Renal cortical epithelial cell (primary cell): ENCODE measurements at places on chromosomes 13 and 19. TPM values are rescaled to one million over a fixed set of nuclear protein-coding genes. Genes with fewer than 3 reads are reported as not detected.

NFIX gene
- total RNA-seq, result 10.1 and 40.7 TPM in 2 replicates

- no peak for DNase-seq
Measured at GRCh38 chr19:54470991-54471782, 1.9 kb downstream of the CDC42EP5 start.

SLC6A16 gene
- 0.25 TPM in 1 of 2 replicates, not detected in the other for total RNA-seq

- peak; percentile 57 for DNase-seq
Measured at GRCh38 chr13:77492982-77493381, 42.5 kb upstream of the SCEL start.

DNA sequence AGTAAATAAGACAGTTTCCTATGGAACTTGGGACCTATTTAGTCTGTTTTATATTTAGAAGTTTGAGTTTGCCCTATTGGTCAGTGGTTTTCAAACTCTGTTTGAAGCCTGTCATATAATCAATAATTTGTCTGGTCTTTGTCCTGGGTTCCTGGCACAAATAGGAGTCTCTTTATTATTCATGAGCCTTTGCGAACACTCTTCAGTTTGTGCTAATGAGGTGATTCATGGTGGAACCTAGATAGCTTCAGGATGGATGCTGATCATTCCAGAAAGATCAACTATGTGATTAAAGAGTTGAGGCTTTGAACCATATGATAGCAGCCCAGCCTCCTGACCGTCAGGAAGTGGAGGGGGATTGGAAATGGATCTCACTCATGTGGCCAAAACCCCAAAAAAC, 10.0 kb upstream of the VWA8 start:
- no peak for DNase-seq

GRCh38 chr19:6677883-6678689, 8.1 kb upstream of the TNFSF14 start:
- DNase-seq, result no peak

DAZAP1 gene
- 49.2 and 96.9 TPM in 2 replicates for total RNA-seq

- peak; percentile 57 for DNase-seq
Measured at GRCh38 chr13:72368031-72368430, 359.4 kb downstream of the MZT1 start.

DNA sequence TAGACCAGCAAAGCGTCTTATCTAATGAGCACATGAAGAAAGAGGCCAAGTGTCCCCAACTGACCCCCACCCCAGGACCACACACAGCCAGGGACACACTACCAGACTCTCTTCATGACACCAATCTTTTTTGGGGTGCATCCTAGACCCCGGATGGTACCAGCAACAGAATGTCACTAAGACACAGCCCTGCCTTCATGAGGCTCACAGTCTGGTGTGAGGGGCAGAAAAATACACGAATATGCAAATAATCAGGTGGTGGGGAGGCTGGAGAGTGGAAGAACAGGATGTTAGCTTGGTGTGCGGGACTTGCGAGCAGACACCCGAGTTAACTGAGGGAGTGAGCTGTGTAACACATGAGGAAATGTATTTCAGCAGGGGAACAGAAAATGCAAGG, 17.5 kb downstream of the AKT2 start:
- no peak for DNase-seq

- peak; percentile 9 for DNase-seq
Measured at GRCh38 chr13:95914991-95915501, 138.2 kb downstream of the UGGT2 start.

TIMM13 gene
- 31.8 and 45.5 TPM in 2 replicates for total RNA-seq

ZNF284 gene
- total RNA-seq, result 2.1 and 4.4 TPM in 2 replicates

ECSIT gene
- 18.4 and 23.3 TPM in 2 replicates for total RNA-seq

- no peak for DNase-seq
Measured at GRCh38 chr13:23905766-23906165, 8.5 kb upstream of the C1QTNF9B start.

ZSCAN5A gene
- 4.7 and 5.7 TPM in 2 replicates for total RNA-seq

DNA sequence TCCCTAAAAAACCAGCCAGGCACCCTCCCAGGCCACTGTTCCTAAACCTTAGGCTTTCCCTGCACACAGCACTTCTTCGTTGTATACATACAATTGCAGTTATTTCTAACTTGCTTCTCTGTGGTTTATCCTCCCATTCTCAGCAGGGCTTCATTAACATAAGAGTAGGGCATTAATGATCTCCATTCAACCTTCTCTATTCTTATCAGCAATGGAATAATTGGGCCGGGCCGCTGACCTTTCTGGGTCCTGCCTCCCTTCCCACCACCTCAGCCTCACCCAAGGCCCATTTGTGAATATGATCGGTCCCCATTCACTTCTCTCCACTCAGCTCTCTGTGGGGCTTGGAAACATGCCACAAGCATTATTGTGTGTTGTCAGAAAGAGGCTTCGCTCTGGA, 184.2 kb downstream of the SUCLA2 start:
- DNase-seq, result no peak

ZNF723 gene
- total RNA-seq, result not detected in 2 replicates

DNA sequence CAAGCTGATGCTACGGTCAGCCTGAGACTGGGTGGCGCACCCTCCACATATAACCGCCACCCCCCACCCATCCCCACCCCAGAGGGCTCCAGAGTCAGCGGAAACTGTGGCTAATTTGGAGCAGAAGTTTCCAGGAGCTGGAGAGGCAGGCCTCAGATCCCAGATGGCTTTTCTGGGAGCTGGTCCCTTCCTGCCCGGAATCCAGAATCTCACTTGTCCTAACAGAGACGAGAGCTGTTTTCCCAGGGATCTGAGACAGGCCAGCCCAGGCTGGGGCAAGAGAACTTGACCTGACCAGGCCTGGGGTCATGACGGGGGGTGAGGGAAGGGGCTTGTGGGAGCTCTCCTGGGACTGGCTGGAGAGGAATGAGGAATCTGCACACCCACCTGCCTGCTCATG, 6.5 kb downstream of the EPHX3 start:
- no peak for DNase-seq

- DNase-seq, result no peak
Measured at GRCh38 chr13:49265822-49266221, 18.1 kb downstream of the CDADC1 start.

ZNF681 gene
- 2.3 and 2.8 TPM in 2 replicates for total RNA-seq

- no peak for DNase-seq
Measured at GRCh38 chr13:24709186-24709913, 29.1 kb downstream of the ATP12A start.

- DNase-seq, result no peak
Measured at GRCh38 chr13:52782471-52783448, 43.1 kb upstream of the CNMD start.

EFNA2 gene
- 0.10 TPM in 1 of 2 replicates, not detected in the other for total RNA-seq

KCNN4 gene
- total RNA-seq, result 0.85 and 8.5 TPM in 2 replicates

- no peak for DNase-seq
Measured at GRCh38 chr19:55369653-55370304, 484 bp downstream of the IL11 start.

- DNase-seq, result no peak
Measured at GRCh38 chr13:22082030-22082429, 411.2 kb downstream of the FGF9 start.

TEX101 gene
- total RNA-seq, result not detected in 2 replicates

DNA sequence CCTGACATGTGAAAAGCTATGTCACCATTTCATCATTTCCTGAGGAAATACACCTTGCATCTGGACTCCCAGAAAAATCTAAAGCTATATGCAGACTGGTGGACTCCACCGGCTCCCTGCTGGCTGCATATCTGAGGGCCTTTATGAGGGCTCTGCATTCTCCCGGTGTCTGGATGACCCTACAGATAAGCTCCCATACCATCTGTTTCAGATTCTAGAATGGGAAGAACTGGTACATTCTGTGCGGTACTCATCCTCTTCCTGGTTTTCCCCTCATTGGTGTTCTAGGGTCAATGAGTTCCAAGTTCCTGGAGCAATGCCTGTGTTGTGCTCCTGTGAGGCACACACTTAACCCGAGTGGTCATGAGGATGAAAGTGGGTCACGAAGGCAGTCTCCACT, 60.4 kb downstream of the COL4A1 start:
- DNase-seq, result no peak

DNA sequence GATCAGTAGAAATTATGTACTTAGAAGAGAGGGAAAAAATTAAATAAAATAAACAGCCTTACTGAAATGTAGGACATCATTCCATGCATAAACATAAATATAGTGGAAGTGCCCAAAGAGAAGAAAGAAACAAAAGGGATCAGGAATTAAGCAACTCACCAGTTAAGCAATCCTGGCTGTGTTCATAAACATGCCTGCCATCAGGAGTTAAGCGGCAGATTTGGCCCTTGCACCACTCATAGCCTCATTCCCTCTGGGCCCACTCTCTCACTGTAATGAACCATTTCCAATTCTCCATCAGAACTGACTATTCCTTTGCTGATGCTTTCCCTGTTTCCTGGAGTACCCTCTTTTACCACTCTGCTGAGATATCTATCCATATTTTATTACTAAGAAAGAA, 281.4 kb downstream of the LHFPL6 start:
- no peak for DNase-seq

DNA sequence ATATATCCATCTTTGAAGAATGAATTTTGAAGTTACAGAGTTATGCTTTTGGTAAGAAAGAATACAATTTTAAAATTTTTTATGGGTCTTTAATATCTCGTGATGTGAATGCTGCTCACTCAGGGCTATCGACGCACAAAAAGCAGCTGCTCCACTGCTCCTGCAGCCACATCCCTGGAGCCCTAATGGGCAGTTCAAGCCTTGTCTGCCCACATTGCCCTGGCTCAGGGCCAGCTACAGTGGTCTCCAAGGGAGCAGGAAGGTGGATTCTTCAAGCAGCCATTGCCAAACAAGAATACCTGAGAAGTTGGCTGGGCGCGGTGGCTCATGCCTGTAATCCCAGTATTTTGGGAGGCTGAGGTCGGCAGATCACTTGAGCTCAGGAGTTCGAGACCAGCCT, 85.8 kb downstream of the IPO5 start:
- no peak for DNase-seq

- DNase-seq, result no peak
Measured at GRCh38 chr13:112917056-112917664, 51.9 kb upstream of the MCF2L start.

DNA sequence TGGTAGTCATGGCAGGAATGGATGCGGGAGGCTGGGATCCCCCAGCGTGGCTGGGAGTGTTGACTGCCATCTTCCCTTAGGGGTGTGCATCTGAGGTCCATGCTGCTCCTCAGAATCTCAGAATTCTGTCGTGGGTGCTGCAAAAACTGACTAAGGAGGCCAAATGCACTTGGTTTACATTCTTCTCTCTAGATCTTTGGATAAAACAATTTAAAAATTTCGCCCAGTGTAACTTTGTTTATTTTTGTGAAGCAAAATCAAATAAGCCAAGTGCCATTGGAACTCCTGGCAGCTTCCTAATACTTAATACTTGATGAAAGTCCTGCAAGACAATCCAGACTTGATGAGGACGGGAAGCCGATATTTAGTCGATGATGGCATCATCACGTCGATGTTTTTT, 27.8 kb upstream of the TM9SF2 start:
- DNase-seq, result no peak

- DNase-seq, result no peak
Measured at GRCh38 chr19:827710-828321, at the start of gene AZU1. AZU1 (plus strand) TSS chr19:827837; CDS start chr19:827847, 10 bp downstream.

ANGPTL8 gene
- total RNA-seq, result not detected in 2 replicates

DNA sequence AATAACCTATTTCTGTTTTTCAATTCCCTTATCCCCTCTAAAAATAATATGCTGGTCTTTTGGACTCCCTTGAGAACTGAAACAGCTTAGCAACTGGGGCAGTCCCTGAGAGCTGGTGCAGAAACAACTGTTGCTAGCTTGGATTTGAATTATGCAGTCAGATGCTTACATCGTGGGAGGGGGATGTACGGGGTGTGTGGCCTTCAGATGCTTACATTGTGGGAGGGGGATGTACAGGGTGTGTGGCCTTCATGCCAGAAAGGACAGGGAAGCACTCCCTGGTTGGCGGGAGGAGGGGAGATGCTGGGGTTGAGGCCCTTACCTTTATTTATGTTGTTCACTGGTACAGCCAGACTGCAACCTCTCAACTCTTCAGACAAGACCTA, 25.6 kb downstream of the LRCH1 start:
- DNase-seq, result no peak

DNA sequence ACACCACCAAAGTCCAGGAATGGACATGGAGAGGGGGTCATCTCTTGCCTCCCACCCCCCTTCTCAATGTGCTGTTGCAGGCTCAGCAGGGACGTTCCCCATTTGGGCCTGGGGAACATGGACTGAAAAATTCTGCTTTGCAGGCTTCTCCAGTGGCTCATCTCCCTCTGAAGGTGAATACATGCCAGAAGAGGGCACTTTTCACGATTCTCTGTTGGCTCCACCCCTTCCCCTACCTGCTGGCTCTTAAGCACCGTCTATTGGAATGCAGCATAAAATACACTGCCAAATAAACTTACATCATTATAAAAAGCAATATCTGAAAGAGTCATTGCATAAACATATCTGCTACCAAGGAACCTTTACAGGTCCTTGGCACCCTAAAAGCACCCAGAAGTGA, 35.7 kb downstream of the NHLRC3 start:
- no peak for DNase-seq

- DNase-seq, result no peak
Measured at GRCh38 chr13:94537740-94538630, 58.0 kb downstream of the TGDS start.

DNA sequence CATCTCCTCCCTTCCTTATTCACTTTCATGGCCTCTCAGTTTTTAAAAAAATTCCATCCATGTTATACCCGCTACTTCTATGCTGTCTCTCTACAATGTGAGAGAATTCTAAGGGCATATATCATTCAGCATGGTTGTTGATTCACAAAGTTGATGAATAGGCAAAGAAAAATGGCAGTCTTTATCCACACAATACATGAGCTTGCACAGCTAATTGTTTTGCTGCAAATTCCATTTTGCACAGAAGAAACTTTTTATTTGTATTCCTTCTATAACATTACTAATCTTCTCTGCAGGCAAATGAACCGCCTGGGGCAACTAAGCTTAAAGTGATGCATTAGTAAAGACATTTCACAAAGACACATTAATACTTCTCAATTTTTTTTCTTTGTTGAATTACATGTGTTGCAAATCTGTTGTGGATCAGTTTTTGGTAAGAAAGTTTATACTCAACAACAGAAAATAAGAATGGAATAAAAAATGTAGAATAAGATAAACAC, 196.9 kb downstream of the LIG4 start:
- no peak for DNase-seq

DNA sequence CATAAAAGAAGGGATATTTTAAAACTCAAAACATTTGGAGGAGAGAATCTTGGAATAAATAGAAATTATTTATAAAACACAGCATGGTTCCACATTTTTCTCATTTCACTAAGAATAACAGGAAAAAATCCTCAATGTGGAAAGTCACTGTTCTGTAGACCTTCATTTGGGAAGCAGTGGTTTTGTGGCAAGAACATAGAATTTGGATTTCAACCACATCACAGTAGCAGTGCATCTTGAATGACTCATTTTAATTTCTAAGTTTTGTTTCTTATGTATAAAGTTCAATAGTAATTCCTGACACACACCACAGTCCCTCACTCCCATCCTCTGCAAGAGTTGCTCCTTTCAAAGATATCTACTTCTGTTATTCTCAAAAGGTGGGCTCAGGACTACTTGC, 264.0 kb downstream of the ENOX1 start:
- peak; percentile 69 for DNase-seq
